NCI-H748 treated with DMSO at 0.1 percent for 48 hours (cell line): ENCODE measurements at places on chromosomes 4 and X.

DNA sequence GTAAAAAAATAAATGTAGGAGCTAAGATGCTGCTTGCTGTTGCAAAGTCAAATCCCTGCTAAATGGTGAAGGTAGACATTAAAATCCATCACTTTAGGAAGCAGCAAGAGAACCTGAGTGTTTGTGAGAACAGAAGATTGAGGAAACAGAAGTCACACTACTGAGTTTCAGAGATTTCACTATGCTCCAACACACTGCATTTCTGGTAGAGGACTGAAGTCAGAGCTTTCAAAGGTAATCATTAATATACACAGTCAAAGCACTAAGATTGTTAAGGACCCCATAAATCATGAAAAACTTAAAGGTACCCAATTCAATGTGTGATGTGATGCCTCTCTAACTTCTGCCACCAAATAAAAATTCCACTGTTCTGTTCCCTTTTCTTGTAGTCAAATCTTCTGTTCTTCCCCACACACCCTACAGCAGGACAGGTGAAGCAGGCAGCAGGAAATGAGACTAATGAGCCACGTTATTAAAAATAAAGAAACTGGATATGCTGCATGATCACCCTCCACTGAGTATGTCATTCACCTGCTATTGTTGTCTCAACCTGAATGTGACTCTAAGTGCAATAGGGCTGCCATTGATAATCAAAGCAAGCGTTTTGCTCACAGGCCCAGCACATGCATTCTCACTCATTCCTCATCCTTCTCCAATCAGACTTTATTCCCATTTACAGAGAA, 28.9 kb upstream of the APELA start:
- DNase-seq, result peak; percentile 75

DNA sequence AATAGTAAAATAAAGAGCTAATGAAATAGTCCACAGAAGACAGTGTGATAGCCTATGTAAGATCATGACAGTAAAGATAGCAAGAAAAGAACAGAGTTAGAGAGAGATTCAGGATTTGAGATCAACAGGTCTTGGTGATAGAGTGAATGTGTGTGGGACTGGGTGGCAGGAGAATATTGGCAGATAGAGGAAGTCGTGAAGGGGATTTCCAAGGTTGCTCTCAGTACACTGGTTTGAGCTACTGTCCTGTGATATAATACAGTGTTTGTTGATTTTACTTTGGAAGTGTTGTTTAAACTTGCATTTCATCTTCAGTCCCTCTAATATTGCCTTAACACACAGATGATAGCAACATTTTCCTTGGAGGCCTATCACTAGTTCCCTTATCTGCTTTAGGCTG, 44.1 kb downstream of the DTHD1 start:
- no peak for DNase-seq

DNA sequence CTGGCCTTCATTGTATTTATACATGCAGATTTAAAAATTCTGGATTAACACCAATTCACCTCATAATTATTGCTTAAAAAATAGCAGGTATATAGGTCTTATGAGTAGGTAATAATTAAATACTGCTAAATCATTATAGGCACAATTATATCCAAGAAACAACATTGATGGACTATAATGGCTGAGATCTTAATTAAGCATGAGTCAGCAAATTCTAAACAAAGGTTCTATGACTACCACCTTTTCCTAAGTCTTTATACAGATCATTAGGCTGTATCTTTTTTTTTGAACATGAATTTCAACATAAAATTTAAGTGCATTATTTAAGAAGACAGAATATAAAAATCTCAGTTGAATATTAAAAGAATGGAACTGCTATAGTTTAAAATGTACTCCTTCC, 1678.7 kb upstream of the PCDH10 start:
- no peak for DNase-seq

DNA sequence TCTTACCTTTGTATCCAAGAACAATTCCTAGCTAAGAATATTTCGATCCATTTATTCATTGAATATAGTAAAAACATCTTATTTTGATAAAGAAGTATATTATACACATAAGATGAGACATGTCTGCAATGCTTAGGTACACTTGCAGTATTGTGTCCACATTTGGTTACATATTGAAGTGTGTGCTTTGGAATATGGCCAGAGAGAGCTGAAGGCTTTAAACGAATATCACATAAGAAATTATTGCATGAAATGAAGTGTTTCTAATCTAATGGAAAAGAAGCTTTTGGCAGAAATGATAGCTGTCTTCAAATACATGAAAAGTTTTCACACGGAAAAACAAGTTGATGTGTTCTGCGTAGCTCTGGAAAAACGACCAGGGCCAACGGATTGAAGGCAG, 516.1 kb upstream of the ZFP42 start:
- no peak for DNase-seq
